ENCODE measurements at places on chromosomes 4 and X.

GRCh38 chr4:172188248-172188988, 375.2 kb downstream of the GALNTL6 start:
- no peak for DNase-seq

DNA sequence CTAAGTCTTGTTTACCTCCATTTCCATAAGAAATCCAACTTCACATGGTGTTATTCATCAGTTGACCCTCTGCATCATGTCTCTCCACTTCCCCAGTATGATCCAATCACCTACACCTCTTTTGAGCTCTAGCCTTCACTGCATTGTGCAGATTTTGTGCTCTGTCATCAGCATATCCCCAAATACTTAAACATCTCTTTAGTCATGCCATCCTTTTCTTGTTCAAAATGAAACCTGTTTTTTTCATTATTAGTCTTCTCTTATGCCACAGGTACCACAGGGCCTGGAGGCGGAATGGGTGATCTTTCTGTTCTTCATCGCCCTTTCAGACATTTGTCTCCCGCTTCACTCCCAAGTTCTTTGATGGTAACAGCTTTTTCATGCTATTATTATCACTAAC, 382.7 kb upstream of the GALNTL6 start:
- no peak for DNase-seq

DNA sequence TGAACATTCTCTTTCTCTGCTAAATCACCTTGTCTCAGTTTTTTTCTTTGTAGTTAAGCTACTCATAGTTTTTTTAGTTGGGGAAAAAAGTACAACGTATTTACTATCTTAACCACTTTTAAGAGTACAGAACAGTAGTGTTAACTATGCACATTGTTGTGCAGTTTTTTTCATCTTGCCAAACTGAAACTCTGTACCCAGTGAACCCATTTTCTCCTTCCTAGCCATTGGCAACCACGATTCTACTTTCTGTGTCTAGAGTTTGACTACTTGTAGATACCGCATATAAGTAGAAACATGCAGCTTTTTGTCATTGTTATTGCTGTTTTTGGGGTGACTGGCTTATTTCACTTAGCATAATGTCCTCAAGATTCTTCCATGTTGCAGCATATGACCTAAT, 10.0 kb downstream of the N4BP2 start:
- DNase-seq = no peak

DNA sequence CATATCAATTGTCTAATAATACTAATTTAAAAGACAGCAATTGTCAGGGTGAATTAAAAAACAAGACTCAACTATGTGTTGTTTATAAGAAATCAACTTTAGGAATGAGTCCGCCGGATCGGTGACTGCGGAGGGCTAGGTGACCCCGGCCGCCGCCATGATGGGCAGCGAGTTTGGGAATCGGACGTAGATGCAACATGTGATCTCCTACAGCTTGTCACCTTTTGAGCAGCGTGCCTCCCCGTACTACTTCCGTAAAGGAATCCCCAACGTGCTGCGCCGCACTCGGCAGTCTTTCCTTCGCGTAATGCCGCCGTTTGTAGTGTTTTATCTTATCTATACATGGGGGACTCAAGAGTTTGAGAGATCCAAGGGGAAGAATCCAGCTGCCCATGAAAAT, 742.5 kb upstream of the PABPC4L start:
- DNase-seq = no peak

DNA sequence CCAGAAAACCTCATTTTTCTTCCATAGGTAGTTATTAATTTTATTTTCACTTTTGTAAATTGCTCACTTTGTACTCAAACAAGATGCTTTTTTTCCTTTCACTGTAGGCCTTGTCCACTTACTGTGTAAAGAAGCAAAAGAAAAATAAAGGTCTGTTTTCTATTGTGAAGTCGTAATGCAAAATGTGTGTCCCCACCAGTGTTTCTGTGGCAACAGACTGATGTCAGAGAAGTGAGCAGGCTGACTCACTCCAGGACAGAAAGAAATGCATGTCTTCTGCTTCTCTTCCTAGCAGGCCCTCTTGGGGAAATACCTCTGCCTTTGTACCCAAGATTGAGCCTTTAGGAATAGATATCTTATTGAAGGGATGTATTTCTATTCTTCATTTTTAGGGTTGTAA, 30.3 kb downstream of the INPP4B start:
- no peak for DNase-seq

- DNase-seq = no peak
These were observed 13.5 kb downstream of the STIM2 start for GRCh38 chr4:26874110-26874509.

DNA sequence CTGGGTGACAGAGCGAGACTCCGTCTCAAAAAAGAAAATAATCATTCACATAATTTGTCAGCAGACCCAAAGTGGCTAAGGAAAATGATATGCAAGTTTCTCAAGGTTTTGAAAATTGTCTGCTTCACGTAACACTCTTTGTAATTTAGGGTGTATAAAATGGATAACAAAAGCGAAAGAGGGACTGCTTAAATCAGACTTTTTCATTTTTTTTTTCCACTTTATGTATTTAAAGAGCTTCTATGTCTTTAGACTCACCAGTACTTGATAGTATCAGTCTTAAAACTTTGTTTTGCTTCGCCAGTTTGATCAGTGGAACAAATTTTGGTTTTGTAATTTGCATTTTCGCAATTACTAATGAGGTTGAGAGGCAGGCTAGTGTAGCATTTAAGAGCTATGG, 34.6 kb downstream of the USP9X start:
- no peak for DNase-seq

GRCh38 chr4:127783026-127783769, 1.1 kb downstream of the HSPA4L start:
- no peak for DNase-seq

All from stimulated activated CD8-positive, alpha-beta memory T cell treated with anti-CD3 and anti-CD28 coated beads, Interleukin-4, amount 100 ng/mL, for 4 hours (primary cell).